NCI-H187 treated with DMSO at 0.1 percent for 48 hours (cell line): ENCODE measurements at places on chromosomes 3 and 15.

DNA sequence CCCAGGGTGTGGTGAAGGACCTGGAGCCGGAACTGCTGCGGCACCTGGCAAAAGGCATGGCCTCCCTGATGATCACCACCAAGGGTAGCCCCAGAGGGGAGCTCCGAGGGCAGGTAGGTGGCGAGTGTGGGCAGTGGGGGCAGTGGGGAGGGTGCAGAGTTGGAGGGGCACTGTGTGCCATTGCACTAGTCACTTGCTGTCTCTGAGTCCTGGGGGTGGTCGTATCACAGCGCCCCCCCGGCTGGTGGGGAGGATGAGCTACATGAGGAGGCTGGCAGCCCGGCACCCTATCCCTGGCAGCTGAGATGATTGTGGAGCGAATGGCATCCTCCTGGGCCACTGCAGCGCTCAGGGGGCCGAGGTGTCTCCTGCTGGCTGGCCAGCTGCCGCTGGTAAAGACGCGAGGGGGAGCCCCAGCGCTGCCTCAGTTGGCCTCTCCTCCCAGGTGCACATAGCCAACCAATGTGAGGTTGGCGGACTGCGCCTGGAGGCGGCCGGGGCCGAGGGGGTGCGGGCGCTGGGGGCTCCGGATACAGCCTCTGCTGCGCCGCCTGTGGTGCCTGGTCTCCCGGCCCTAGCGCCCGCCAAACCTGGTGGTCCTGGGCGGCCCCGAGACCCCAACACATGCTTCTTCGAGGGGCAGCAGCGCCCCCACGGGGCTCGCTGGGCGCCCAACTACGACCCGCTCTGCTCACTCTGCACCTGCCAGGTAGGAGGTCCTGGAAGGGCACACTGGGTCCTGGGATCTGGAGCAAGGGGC lies 6.4 kb downstream of the CHRD start:
- no peak for DNase-seq

GRCh38 chr3:170228093-170228766 lies 6.0 kb downstream of the PRKCI start:
- DNase-seq, result no peak

GRCh38 chr15:81235276-81236123 lies 38.8 kb downstream of the IL16 start:
- DNase-seq, result no peak

DNA sequence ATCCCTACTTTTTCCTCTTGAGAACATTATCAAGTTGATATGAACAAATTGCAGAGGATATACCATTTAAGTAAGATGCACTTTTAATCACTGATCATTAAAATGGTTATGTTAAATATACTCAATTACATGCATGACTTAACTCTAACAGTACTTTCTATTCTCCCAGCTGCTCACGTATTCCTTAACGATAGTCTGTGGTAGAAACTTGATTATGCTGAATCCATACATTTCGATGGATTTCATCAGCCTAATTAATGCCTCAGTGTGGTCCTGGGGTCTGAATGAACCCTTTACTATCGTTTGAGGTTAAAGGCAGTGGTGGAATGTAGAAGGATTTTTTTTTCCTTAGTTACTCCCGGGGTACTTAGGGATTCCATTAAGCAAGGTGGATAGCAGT lies 18.6 kb downstream of the SOX2 start:
- no peak for DNase-seq

DNA sequence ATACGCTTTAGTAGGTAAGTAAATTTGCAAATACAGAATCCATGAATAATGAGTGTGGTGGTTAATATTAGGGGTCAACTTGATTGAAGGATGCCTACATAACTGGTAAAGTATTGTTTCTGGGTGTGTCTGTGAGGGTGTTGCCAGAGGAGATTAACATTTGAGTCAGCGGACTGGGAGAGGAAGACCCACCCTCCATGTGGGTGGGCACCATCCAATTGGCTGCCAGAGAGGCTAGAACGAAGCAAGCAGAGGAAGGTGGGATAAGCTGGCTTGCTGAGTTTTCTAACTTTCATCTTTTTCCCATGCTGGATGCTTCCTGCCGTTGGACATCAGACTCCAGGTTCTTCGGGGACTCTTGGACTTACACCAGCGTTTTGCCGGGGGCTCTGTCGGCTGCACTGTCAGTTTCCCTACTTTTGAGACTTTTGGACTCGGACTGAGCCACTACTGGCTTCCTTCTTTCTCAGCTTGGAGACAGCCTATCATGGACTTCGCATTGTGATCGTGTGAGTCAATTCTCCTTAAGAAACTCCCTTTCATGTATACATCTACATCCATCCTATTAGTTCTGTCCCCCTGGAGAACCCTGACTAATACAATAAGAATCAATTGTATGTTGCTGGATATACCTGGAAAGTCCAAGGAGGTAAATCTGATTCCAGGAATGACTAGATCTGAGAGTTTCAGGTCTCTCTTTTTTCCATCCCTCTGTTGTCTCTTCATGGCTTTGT lies 25.8 kb upstream of the NEDD4 start:
- DNase-seq, result no peak

GRCh38 chr3:69353503-69353902 lies 32.4 kb downstream of the FRMD4B start:
- DNase-seq, result no peak

GRCh38 chr15:98612490-98613110 lies 35.7 kb upstream of the IGF1R start:
- DNase-seq, result no peak

- no peak for DNase-seq
Observed at GRCh38 chr3:13030684-13031083, 42.5 kb downstream of the IQSEC1 start.

DNA sequence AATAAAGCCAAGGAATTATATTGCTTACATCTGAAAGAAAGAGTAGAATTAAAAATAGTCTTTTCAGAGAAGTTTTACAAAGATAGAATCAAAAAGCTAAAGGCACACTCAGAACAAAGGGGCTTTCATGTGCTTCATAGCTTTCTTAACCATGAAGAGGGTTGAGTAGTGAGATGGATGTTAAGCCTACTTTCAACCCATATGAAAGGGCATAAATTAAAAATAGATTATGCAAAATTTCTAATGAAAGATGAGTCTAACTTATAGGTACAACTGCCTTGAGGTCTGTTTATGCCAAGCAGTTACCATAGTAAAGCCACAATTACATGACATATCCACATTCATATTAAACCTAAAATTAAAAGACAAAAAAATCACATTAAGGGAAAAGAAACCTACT lies 223.3 kb upstream of the ARHGEF26 start:
- no peak for DNase-seq

GRCh38 chr3:182149594-182149993 lies 437.9 kb downstream of the SOX2 start:
- no peak for DNase-seq

- DNase-seq, result no peak
Observed at GRCh38 chr3:50665081-50665840, 9.5 kb upstream of the DOCK3 start.

DNA sequence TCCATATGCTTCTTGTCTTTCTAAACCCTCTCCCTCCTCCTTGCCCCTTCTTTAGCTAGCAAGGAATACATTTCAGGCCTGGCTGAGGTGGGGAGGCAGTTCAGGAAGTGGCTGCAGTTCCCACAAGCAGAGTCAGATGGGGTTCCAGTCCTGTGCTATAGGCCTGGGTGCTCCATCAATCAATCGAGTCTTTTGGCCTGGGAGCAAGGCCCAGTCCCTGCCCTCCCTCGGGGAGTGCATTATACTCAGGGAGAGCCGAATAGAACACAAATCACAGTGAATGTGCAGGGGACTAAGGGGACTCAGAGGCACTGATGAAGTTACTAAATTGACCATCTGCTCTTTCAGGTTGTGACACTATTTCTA lies 58.0 kb upstream of the HERC1 start:
- no peak for DNase-seq

GRCh38 chr3:169118666-169119370 lies 544.7 kb downstream of the MECOM start:
- DNase-seq, result no peak

- no peak for DNase-seq
Observed at GRCh38 chr15:63902671-63903035, 68.9 kb upstream of the HERC1 start.

DNA sequence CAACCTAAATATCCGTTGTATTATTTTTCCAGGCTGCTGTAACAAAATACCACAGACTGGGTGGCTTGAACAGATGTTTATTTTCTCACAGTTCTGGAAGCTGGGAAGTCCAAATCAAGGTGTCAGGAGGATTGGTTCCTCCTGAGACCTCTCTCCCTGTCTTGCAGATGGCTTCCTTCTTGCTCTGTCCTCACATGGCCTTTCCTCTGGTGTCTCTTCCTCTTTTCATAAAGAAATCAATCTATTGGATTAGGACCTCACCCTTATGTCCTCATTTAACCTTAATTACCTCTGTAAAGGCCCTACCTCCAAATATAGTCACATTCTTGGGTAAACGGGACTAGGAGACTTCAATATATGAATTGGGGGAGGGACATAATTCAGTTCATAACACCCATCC lies 89.2 kb upstream of the PLCL2 start:
- no peak for DNase-seq

DNA sequence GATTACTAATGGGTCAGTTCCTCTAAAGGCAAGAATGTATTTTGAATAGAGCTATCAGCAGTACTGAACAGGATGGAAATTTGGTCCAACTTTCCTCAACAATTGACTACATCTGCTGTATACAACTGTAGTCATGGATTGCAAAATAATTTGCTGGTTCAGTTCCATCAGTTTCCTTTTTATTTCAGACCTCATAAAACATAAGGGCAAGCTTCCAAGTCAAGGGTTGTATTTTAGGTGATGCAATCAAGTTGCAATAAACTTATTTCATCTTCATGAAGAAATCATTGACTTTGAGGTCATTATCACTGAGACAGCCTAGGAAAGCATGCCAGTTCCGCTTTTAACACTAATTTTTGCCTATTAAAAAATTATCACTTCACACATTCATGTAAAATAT lies 90.4 kb upstream of the TSEN2 start:
- DNase-seq, result no peak

GRCh38 chr3:55571913-55572312 lies 84.8 kb upstream of the WNT5A start:
- DNase-seq, result no peak

DNA sequence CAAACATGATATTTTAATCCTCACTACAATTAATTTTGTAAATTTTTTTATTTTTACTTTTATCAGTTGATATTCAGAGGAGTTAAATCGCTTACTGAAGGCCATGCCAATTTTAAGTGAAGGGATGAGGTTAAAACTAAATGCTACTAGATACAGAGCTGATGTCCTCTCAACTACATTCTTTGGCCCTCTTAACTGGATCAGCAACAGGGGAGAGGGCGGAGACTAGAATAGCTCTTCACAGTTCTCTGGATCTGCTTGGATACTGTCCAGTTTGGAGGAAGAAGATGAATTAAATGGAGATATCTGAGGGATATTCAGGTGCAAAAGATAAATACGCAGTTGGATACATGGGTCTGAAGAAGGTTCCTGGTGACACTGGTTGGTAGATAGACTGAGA lies 85.6 kb upstream of the LYSMD4 start:
- no peak for DNase-seq

GRCh38 chr3:58048301-58048700 lies 40.1 kb downstream of the FLNB start:
- no peak for DNase-seq

DNA sequence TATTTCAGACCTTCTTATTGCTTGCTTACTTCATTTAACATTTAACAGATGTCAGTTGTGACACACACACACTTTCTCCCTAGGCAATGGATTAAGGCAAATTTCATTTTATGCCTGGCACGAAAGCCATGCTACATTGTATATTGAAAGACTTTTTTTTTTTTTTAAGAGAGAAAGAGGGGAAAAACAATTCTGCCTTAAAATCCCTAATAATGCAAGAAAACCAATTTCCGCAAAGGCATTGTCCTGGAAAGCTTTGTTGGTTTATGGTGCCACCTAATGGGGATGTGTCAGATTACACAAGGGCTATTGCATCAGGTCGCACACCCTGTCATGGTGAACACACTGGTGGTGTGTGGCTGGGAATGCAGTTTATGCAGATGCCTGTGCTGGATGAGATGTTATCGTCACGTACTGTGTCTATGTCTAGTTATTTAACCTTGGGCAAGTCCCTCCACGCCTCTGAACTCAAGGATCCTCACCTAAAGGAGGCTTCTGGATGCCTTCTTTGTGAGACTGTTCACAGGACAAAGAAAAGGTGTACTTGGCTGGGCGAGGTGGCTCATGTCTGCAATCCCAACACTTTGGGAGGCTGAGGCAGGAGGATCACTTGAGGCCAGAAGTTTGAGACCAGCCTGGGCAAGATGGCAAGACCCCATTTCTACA lies 37.3 kb upstream of the RFTN1 start:
- no peak for DNase-seq

- DNase-seq, result no peak
Observed at GRCh38 chr15:101455291-101456025, 34.0 kb downstream of the PCSK6 start.

DNA sequence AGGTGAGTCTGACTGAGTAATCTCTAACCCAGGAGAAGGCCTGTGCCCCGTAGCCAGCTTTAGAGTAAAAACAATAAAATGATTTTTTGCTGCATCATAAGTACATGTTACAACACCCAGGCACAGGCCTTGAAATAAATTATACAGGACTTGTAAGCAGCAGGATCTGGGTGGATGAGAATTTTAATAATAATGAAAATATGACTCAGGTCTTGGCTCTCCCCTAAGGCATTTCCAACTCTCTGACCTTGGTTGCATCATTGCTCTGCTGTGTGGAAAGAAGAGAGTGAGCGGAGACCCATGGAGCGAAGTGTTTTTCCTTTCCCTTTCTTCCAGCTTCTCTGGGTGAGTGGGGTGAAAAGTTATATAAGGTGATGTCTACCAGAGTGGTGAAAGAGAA lies 44.6 kb downstream of the EOMES start:
- DNase-seq, result no peak

- DNase-seq, result no peak
Observed at GRCh38 chr15:85849946-85850345, 55.2 kb upstream of the KLHL25 start.

DNA sequence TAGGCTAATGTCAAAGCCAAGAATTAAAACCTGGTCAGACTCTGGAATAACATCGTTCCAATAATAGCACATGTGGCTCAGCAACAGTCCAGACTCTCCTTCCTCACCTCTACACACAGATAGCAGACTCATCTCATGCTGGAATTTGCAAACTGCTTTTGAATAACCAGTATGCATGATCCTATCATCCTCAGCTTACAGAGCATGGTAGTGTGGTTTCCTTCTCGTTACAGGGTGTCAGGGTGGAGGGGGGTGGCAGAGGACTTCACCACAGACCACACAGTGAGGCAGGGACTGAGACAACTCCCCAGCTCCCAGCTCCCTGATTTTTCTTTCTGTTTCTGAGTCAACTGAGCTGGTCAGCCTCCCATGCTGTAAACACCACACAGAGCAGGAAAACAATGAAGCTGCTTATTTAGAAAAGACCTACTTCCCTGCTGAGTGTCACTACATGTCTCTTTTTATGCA lies 101.6 kb downstream of the RPL22L1 start:
- DNase-seq, result no peak
